Foreskin fibroblast (primary cell): ENCODE measurements at places on chromosomes 2 and 18.

GRCh38 chr18:4734903-4735302, 279.8 kb upstream of the DLGAP1 start:
- DNase-seq, result no peak

DNA sequence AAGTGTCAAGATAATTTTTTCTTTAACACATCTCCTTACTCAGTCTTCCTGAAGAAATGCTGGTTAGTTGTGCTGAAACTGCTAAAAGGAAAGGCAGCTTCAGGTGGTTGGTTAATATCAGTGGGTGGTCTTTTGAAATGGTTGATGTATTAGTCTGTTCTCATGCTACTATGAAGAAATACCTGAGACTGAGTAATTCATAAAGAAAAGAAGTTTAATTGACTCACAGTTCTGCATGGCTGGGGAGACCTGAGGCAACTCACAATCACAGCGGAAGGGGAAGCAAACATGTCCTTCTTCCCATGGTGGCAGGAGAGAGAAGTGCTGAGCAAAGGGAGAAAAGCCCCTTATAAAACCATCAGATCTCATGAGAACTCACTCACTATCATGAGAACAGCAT, 125.9 kb upstream of the CYRIA start:
- no peak for DNase-seq

DNA sequence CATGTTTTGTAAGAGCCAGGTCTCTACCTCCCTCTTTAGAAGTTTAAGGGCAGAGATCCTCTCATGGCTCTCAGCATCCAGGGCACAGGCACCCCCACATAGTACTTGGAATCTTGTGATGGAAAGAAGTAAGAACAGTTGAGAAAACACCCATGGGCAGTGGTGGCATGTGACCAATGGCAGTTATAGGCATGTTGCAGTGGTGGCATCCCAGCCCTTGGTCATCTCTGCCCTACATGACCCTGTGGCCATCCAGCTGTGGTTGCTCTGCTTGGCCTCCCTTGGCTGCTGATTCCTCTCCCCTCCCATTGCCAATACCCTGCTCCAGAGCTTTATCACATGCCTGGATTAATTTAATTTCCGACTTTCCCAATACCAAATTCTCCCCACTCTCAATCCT, 13.3 kb upstream of the MSH2 start:
- DNase-seq, result no peak

DNA sequence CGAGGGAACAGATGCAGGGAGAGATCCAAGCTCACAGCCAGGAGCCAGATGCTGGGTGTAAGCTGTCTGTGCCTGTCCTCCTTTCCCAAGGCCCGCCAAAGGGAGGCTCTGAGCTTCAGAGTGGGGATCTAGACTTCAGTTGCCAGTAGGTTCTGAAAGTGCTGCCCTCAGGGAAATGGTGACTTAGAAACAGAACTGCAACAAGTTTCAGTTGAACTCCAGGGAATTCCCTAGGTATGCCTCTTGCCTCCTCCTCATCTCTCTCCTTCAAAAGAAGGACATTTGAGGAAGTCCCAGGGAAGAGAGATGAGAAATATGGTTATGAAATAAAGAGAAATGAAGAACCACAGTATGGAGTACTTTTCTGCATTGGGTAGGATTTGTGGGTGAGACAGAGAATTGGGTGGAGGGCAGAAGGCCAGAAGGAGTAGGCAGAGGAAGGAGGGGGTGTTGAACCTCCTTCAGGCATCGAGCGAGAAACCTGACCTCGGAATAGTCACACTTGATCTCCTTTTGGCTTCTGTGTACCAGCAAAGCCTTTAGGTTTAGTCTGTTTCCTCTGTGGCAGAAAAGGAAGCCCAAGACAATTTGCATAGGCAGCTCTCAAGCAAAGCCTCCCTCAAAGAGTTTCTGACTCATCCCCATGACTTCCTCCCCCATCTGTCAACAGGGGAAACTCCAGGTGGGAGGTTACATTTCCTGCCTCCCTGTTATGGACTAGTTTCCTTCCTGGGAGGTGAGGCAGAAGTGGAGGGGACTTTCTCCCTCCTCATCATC, 45.7 kb downstream of the QPCT start:
- peak; percentile 88 for DNase-seq

DNA sequence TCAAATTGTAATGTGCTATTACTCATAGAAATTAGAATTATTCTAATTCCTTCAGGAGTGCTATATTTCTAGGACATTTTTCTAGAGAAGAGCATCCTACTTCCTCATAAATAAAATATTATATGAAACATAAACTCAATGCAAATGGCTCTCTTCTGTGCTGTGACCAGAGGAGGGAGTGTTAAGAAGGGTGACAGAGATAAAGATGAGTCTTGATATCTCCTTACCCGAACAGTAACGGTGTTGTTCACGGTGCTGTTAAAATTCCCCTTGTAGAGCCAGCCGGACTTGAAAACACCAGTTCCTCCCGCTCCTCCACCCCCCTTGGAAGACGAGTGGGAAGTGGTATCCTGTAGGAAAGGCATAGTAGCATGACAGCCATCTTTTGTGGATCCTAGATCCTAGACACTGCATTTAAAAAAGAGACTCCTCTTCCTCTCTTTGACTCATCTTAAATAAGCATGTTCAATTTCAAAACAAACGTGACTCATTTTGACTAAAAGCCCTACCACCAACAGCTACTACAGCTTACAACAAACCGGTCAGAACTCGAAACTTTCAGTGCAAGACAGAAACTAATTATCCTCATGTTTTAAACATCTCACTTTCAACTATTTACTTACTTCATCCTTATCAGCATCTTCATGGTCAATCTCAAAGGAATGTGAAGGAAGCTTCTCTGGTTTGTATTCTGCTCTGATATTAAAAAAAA, 156.3 kb downstream of the DOCK10 start:
- DNase-seq, result peak; percentile 86

GRCh38 chr18:13035249-13035914, 44.2 kb downstream of the CEP192 start:
- DNase-seq, result peak; percentile 39

DNA sequence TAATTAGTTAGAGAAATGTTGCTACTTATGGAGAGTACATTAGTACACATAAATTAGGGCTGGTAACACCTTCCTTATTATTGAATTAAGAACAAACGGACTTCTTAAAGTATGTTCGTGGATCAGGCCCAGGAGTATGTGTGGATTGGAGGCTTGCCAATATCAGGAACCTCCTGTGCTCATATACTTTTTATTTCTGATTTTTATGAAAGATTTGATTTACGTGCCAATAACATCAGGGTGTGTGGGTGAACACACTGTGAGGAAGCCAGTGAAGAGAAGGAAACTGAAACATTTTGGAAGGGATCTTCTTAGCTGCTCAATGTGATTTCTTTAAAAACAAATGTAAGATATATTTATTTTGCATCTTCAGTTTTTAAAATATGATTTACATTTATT, 113.0 kb downstream of the EFEMP1 start:
- DNase-seq, result no peak

DNA sequence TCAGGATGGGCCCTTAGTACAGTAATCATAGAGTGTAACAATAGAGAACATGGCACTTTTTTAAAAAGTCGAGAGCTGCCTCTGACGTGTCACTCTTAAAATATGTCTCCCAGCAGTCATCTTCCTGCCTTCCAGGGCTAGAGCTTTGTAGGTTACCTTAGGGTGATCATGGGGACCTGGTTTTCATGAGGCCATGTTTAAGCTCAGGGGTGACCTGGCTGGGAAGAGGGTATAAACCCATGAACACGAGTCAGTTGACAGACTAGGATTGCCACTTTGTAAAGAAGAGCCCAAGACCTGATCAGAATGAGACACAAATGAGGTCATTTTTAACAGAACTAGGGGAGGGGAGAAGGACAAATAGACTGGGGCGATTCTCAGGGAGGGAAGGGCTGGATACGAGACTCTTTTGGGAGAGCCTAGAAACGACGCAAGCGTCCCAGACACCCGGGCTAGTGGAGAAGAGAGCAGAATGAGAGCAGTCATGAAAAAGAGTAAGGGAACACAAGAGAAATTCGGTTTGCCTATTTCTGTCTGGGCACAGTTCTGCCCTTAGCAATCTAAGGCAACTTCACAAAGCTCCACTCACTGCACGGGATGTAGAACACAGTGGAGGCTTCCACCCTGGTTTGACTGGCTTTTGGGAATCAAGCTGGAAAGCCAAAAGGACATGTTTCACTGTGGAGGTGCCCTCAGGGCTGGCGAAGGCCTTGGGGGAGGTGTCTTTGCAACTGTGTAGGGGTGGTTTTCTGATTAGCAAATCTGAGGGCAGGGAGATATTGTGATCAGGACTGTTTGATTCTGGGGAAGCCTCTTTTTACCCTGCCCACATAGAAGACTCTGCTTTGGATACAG, 1.8 kb upstream of the RAB31 start:
- no peak for DNase-seq

DNA sequence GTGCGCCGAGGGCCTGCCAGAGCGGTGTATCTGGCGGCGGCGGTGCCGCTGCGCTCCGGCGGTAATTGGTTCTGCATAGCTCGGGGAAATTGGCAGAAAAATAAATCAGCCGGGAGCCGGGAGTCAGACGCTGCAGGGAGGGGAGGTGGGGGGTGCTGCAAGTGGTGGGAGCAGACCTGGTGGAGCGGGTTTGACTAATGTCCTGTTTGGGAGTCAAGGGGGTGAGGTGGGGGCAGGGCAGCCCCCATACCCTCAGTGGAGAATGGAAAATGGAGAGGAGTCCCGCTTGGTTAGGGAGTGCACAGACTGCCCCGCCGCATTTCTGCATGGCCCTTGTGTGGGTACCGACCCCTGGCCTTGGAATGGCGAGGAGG, 107.3 kb downstream of the DYSF start:
- no peak for DNase-seq

GRCh38 chr2:109438146-109438545, 175.6 kb downstream of the SEPTIN10 start:
- no peak for DNase-seq

DNA sequence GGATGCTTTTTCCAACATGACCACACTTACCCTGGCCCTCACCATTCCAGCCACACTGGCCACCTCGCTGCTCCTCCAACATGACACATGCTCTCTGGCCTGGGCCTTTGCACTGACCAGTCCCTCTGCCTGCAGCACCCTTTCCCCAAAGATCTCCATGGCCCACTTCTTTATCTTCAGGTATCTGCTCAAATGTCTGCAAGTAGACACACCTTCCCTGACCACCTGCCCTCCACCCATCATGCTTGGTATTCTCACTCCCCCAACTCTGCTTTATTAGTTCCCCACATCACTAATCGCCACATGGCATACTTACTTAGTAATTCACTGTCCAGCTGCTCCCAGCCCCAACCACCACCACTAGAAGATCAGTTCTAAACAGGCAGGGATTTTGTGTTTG, 214.2 kb downstream of the BCL11A start:
- no peak for DNase-seq

DNA sequence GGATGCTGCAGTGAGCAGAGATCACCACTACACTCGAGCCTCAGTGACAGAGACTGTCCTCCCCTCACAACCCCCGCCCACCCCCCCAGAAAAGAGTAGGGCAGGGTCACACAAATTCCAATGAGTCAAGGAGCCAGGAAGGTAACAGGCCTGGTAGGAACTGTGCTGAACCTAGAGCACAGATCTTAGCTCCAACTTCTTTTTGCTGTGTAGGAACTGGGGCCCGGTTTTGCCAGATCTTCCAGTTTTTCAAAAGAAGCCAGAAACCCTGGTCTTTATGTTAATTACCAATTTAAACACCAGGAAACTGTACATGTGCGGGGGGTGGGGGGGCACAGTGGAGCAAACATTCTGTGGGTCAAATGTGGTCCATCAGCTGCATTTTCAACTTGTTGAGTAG, 71.0 kb downstream of the PRPF40A start:
- no peak for DNase-seq

DNA sequence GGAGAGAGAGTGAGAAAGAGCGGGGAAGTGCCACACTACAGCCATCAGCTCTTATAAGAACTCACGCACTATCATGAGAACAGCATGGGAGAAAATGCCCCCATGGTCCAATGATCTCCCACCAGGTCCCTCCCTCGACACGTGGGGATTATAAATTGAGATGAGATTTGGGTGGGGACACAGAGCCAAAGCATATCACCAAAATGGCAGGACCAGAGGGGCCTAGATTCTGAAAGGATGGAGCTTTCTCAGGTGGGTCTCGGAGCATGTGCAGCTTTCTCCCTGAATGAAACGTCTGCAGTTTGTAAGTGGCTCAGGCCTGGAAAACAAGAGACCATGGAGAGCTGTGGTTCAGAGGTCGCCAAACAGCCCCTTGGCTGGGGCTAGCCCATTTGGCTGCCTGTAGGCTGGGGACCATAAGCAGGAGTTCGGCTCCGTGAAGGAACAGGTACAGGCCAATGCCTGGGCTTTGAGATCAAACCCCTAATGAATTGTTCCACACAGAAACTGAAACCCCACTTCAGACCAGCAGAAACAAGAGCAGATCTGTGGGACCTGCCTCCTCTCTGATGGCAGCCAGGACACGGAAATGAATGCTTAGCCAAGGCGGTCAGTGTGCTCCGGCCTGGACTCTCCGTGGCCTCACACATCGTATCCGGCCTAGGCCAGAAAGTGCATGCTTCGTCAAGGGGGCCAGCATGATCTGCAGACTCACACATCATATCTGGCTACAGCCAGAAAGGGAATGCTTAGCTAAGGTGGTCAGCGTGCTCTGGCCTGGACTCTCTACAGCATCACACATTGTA, 111.2 kb upstream of the TMEM18 start:
- DNase-seq, result no peak

- no peak for DNase-seq
Observed at GRCh38 chr2:84964406-84965191, 6.4 kb upstream of the KCMF1 start.

- no peak for DNase-seq
Observed at GRCh38 chr2:54708584-54709335, 14.7 kb upstream of the EML6 start.

DNA sequence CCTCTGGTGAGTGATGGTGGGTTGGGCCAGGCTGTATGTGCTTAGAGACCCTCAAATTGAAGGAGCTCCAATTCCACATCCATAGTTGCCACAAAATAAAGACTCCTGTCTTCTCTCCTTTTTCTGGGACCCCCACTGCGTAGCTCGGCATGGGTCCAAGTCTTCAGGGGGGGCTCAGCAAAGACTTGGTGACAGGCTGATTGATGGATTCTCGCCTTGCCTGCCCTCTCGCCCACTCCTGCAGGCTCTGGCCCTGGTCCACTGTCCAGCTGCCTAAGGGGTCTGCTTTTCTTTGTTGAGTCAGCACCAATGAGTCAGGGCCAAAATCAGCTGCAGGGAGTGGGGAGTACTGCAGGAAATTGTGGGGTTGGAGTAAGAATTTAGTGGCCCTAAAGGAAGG, 21.5 kb downstream of the RPL37A start:
- DNase-seq, result peak; percentile 53

GRCh38 chr2:71341645-71342044, 10.1 kb downstream of the ZNF638 start:
- no peak for DNase-seq

- peak; percentile 7 for DNase-seq
Observed at GRCh38 chr2:174902506-174903263, 102.5 kb downstream of the CHN1 start.

GRCh38 chr18:76480913-76481312, 14.1 kb downstream of the ZNF516 start:
- DNase-seq, result no peak
